Mammary microvascular endothelial cell (primary cell): ENCODE measurements at places on chromosomes 16 and 17. TPM values are rescaled to one million over a fixed set of nuclear protein-coding genes. Genes with fewer than 3 reads are reported as not detected.

Gene TEKT5
- not detected in 2 replicates for total RNA-seq

Gene TPPP3
- 0.20 TPM in 1 of 2 replicates, not detected in the other for total RNA-seq

Gene RPS6KB1
- 14.2 and 14.5 TPM in 2 replicates for total RNA-seq

Gene TMED6
- total RNA-seq: not detected in 2 replicates

Gene ATP2A3
- total RNA-seq: 0.49 and 0.53 TPM in 2 replicates

Gene GAS2L2
- not detected in 2 replicates for total RNA-seq

Gene CTF1
- total RNA-seq: 0.33 TPM in 1 of 2 replicates, not detected in the other

Gene MYCBPAP
- 0.67 and 2.3 TPM in 2 replicates for total RNA-seq

Gene SLC13A2
- total RNA-seq: not detected in 2 replicates

Gene MT1A
- total RNA-seq: 14.0 and 20.5 TPM in 2 replicates

Gene RND2
- under 0.01 and 0.20 TPM in 2 replicates for total RNA-seq

Gene IGSF6
- not detected in 2 replicates for total RNA-seq

Gene ARL6IP1
- 287 and 331 TPM in 2 replicates for total RNA-seq

Gene GINS3
- 13.9 and 17.9 TPM in 2 replicates for total RNA-seq

Gene COASY
- 36.2 and 46.4 TPM in 2 replicates for total RNA-seq

Gene MT3
- total RNA-seq: not detected in 2 replicates

Gene RHBDL3
- under 0.01 and 0.07 TPM in 2 replicates for total RNA-seq

Gene HAGH
- total RNA-seq: 106 and 119 TPM in 2 replicates

Gene ABCA6
- total RNA-seq: 1.9 and 2.3 TPM in 2 replicates

Gene CASKIN1
- total RNA-seq: not detected in 2 replicates

Gene CDH5
- 715 and 798 TPM in 2 replicates for total RNA-seq

Gene ASB16
- total RNA-seq: 0.15 TPM in 1 of 2 replicates, not detected in the other

Gene GRB7
- total RNA-seq: 0.27 and 0.30 TPM in 2 replicates

Gene PLA2G10
- not detected in 2 replicates for total RNA-seq

Gene TOP2A
- total RNA-seq: 134 and 144 TPM in 2 replicates

Gene GJD3
- 4.2 TPM in 1 of 2 replicates, not detected in the other for total RNA-seq

Gene C17orf78
- total RNA-seq: not detected in 2 replicates

Gene LRRC46
- 0.10 TPM in 1 of 2 replicates, not detected in the other for total RNA-seq

Gene CHD9NB
- total RNA-seq: 0.20 and 0.30 TPM in 2 replicates

Gene CD7
- not detected in 2 replicates for total RNA-seq

Gene EVI2B
- total RNA-seq: 5.8 and 7.1 TPM in 2 replicates

Gene TP53TG3
- total RNA-seq: not detected in 2 replicates

Gene GPR139
- total RNA-seq: not detected in 2 replicates

Gene CDH3
- not detected in 2 replicates for total RNA-seq

Gene TBC1D3I
- not detected in 2 replicates for total RNA-seq

Gene KCNH6
- total RNA-seq: 0.13 TPM in 1 of 2 replicates, not detected in the other

Gene ACSM2A
- total RNA-seq: not detected in 2 replicates

Gene GLTPD2
- total RNA-seq: not detected in 2 replicates

Gene ZG16
- not detected in 2 replicates for total RNA-seq

Gene TERB1
- not detected in 2 replicates for total RNA-seq

Gene MXRA7
- total RNA-seq: 235 and 238 TPM in 2 replicates
